ENCODE measurements at places on chromosomes 5 and 9. TPM values are rescaled to one million over a fixed set of nuclear protein-coding genes. Genes with fewer than 3 reads are reported as not detected.

GRCh38 chr5:93055561-93055960 lies 525.5 kb downstream of the NR2F1-AS1 start:
- ATAC-seq, result no peak

- no peak for ATAC-seq
Measured at GRCh38 chr9:105858877-105859276, 164.5 kb downstream of the TMEM38B start.

The GFPT2 gene
- 1.1 TPM for total RNA-seq

GRCh38 chr9:16675131-16675530 lies 195.3 kb downstream of the BNC2 start:
- ATAC-seq, result no peak

GRCh38 chr5:37840053-37841034 lies 503 bp upstream of the GDNF start:
- peak; percentile 29 for ATAC-seq

DNA sequence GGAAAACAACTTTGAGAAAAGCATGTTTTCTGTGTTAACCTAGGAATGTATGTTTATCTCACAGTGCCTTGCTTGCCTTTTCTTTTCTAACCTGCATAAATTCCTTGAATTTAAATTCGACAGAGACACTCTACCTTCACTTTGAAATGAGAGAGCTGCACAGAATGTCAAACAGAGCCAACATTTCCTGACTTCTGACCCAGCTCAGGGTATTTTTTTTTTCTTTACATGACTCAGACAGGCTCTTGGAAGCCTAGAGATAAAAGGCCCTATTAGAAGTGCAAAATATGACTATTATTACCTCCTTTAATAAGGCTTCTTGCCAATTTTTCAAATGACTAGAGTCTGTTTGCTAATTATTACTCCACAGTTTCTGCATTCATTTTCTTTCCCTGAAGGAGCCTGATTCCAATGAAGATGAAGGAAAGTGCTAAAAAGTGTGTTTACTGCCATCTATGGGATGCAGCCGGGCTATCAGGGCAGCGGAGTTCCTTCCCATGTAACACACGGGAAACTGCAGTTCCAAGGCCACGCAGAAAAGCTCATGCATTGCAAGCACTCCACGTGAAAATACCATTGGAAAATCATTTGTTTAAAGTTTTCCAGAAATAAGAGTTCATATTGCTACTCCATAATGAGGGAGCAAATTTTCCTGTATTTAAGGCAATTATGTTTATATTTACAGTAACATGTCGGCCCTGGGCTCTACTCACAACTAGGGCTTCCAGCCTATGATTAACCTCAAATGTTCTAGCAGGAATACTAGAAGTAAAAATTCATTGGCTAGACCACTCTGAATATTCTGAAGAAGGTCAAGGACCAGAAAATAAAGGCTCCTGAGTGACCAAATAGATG lies 485.6 kb downstream of the ZSWIM6 start:
- peak; percentile 69 for ATAC-seq
